Glomerular endothelial cell (primary cell): ENCODE measurements at places on chromosomes 5 and 9. TPM values are rescaled to one million over a fixed set of nuclear protein-coding genes. Genes with fewer than 3 reads are reported as not detected.

DNA sequence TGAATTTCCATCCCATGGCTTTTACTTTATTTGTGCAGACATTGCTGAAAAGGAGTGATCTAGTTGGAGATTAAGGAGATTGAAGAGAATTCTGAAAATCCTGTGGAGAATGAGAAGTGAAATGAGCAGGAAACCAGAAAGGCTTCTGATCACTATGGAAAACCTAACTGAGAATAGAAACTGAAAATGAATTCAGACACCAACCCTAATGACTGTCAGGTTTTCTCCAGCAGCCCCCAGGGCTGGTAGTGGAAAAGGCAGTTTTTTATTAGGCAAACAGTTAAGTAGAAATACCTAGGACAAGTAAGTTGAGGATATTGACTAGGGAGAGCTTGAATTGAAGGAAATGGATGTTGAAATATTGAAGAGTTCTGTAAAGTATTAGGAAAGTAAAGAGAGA lies 14.7 kb upstream of the ARRDC3 start:
- no peak for DNase-seq

Gene SPEF2
- 0.82 and 1.1 TPM in 2 replicates for total RNA-seq

Gene ZNF879
- total RNA-seq, result 1.8 and 3.2 TPM in 2 replicates

GRCh38 chr5:58926541-58926935 lies 343.7 kb downstream of the RAB3C start:
- no peak for DNase-seq

Gene NOXA1
- 1.2 and 1.7 TPM in 2 replicates for total RNA-seq

- peak; percentile 7 for DNase-seq
These were observed 1.6 kb upstream of the PAPPA start for GRCh38 chr9:116151966-116152381.

Gene GABRP
- total RNA-seq, result 0.29 and 0.41 TPM in 2 replicates
